Hematopoietic multipotent progenitor cell treated with erythropoietin and hydrocortisone succinate and interleukin-3 and kit ligand, for 4 days (in vitro differentiated cells): ENCODE measurements at places on chromosomes 12 and 14.

DNA sequence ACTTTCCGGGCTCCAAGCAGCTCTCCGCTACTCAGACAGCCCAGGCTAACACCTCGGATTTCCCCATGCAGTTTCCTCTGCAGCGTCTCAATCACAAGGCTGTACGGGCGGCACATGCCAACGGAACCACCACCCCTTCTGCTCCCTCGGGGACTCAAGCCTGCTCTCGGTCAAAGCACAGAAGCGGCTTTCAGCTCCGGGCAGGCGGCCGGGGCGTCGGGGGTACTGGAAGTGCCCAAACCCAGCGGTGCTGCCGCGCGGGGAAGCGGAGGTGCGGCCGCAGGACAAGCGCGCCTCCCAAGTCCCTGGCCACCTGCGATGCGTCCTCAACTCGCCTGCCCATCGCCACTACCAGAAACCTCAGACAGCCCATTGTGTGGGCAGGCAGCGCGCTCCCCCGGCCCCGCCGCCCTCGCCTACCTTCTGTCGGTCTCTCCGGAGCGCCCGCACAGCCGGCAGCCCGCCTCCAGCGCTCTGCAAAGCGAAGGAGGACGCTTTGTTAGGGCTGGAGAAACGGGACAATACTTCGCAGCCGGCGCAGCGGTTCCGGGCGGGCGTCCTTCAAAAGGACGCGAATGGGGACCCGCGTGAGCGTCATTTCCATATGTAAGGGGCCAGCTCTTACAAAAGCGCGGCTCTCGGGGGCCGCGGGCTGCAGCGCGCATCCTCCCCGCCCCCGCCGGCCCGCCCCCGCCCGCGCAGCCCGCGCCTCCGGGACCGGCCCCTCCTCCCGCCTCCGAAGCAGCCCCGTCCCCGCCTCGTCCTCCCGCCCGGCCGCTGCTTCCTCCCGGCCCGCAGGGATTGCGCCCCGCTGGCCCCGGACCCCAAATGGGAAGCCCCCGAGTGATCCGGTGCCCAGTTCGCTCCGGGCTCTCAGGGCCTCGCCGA, 674 bp downstream of the NIN start:
- DNase-seq = peak; percentile 80

- peak; percentile 75 for DNase-seq
Measured at GRCh38 chr14:105069871-105070759, 4.9 kb upstream of the GPR132 start.

GRCh38 chr12:112909693-112910092, 2.9 kb downstream of the OAS1 start:
- DNase-seq = no peak

DNA sequence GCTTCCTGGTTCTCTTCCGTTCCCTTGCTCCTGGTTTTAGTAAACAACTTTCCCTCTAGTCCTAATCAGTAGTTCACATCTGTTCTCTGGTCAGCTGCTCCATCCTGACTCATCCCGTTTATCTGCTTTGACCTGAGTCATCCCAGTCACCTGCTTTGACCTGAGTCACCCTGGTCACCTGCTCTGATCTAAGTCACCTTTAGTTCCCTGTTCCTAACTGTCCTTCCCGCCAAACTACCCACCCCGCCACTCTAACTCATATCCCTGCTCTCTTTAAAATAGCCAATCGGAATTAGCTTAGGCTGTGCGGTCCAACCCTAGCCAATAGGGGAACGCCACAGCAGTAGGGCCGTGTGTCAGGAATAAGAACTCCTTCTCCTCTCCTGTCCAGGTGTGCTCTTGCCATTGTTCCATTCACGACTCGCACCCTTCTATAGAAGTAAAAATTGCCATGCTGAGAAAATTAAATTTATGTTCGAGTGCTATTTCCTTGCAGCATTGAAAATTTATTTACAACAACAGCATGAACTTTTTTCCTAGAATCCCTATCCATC, 3.1 kb upstream of the ANKRD33 start:
- DNase-seq = no peak

DNA sequence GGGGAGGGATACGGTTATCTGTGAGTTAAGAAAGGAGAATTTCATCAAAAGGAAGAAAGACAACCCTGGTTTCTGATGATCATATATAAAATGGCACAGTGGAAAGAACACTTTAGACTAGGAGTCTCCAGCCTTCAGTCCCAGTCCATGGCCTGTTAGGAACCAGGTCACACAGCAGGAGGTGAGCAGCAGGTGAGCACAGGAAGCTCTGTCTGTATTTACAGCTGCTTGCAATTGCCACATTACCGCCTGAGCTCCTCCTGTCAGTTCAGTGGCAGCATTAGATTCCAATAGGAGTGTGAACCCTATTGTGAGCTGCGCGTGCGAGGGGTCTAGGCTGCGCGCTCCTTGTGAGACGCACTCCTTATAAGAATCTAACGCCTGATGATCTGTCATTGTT, 137.9 kb downstream of the BTG1 start:
- DNase-seq = no peak

DNA sequence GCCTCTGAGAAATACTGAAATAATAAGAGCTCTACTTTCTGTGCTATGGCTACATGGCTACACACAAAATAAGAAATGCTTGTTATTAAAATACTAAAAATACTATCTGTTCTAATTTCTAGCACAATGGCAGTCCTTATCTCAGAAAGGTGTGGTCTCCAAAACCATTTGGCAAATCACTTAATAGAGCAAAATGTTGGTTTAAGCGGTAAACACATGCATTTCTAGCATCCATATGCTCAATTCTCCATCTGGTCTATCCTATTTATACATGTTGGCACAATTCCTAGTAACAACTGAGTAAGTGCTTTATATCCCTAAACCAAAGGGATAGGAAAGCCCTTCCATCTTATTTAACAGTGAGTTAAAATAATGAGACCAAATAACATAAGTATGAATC, 107.0 kb downstream of the PAPLN start:
- no peak for DNase-seq

DNA sequence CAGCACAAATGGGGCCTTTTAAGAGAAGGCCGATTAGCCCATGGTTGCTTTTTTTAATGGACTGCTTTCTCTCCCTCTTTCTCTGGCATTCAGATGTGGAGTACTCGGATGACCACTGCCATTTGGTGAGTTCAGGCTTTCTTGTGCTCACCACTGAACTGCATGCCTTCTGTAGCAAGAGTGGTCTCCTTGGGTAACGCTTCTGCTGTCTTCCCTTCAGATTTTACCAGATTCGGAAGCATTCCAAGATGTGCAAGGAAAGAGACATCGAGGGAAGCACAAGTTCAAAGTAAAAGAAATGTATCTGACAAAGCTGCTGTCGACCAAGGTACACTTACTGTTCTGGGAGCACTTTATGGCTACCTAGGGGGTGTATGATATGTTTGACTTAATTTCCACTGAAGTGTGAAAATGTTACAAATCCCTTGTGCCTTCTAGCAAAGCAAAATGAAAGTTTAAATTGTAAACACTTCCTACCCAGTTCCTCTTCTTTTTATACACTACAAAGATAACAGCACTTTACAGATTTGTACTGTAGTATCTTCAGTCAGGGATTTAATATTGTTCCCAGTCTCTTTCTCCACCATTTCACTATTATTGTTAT, 148.8 kb downstream of the PLXNC1 start:
- no peak for DNase-seq

- no peak for DNase-seq
Measured at GRCh38 chr12:55723516-55724225, 3.5 kb downstream of the RDH5 start.

- peak; percentile 68 for DNase-seq
Measured at GRCh38 chr12:10363914-10364814, 25.7 kb downstream of the KLRK1 start.

- no peak for DNase-seq
Measured at GRCh38 chr12:3216726-3217682, 139.8 kb downstream of the TSPAN9 start.

GRCh38 chr12:43501703-43502102, 50.3 kb downstream of the ADAMTS20 start:
- peak; percentile 50 for DNase-seq

- DNase-seq = no peak
Measured at GRCh38 chr12:109394891-109395290, 47.2 kb downstream of the MYO1H start.

- DNase-seq = no peak
Measured at GRCh38 chr12:98885778-98886177, 240.7 kb downstream of the APAF1 start.

DNA sequence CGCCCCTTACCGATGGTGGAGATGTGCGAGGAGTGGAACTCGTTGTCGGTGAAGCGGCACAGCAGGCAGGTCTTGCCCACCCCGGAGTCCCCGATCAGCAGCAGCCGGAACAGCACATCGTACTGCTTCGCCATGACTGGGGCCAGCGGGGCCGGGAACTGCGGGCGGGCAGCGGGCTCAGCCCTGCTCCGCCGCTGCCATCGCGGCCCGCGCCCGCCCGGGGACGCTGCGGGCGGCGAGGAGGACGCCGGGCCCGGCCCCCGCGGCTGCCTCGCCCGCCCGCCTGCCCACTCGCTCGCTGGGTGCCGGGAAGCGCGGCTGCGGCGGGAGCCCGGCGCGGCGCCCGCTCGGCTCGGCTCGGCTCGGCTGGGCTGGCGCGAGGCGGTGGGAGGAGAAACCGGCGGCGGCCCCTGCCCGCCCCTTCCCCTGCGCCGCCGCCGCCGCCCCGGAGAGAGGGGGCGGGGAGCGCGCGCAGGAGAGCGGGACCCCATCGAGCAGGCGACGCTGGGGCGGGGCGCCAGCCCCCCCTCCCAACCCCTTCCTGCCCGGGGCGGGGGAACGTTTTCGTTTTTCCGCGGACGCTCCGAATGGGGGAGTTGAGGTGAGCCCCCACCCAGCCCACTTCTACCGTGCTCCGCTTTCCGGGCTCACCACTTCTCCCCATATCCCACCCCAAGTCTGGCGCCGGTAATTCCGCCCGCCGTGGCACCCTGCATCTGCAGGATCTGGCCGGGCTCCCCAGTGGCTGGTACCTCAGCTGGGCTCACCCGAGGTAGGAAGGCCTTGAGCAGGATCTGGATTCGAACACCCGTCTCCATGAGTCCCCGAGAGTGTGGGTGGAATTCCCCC, at the start of gene RAB15:
Gene RAB15 (minus strand): TSS at position 394 of the 849 bp plus-strand sequence. CDS start 260 bp downstream, at position 134.
- DNase-seq = peak; percentile 54

DNA sequence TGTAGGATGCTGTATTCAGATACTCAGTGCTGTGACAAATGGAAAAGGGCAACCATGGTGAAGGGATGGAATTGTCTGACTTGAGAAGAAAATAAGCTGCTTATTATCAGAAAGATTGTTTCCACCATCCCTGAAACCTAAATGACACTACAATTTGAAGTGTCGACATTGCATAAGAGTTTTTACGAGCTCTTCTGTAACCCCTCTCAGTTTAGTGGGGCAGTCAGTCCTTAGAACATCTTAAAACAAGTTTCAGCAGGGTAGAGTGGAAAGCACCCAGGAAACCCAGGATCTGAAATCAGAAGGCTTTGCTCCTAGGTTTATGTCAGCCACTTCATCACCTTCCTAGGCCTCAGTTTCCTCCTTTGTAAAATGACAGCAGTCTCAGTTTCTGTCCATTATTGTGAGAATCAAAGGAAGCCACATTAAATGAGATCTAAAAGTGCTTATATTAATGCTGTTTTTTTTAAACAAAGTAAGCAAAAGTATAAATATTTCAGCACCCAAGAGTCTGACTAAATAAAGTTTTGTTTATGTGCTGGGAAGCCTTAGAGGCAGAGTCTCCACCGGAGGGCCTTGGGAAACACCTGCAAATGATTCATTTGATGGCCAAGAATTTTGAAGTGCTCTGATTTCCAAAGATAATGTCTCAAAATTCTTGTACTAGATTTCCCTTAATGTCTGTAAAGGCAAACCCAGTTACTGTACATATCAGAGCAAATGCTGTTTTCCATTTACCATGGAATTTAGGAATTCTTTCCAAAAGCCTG, 1.8 kb downstream of the IFT43 start:
- DNase-seq = no peak

DNA sequence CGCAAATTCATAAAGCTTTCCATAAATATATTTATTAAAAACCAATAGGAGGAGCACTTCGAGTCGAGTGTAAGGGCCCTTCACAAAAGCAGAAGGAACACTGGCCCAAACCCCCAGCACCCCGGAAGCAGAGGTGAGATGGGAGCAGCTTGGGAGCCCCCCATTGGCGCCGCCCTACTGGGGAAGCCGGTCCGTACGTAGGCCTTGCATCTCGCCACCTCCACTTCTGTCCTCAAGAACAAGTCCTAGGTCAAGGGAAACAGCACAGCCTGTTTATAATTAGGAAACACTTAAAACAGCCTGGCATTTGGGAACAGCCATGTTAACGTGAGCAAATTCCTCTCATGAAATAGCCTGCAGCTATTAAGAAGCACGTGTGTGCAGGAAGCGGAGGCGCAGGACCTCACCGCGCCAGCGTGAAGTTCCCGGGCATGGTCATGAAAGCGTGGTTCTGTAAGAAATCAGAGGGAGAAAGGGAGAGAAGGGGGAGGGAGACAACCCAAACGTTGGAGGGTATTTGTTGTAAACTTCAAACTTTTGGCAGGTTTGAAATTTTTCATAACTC, 7.7 kb downstream of the ANKRD9 start:
- no peak for DNase-seq

DNA sequence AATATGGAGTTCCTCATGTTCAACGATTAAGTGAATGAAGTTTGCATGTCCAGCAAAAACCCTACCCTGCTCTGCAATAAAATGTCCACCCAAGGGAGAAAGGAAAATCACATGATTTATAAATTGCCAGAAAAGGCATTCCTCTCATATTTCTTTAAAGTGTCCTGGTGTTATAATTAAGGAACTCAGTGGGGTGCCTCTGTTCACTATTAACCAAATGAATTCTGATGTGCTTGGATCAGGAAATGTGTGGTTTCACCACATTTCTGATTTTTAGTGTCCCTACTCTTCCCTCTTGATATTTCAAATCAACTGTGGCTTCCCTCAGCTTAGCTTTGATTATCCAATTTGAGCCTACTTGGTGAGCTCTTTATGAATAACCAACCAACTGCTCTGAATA, 208.1 kb downstream of the PHLDA1 start:
- DNase-seq = no peak

DNA sequence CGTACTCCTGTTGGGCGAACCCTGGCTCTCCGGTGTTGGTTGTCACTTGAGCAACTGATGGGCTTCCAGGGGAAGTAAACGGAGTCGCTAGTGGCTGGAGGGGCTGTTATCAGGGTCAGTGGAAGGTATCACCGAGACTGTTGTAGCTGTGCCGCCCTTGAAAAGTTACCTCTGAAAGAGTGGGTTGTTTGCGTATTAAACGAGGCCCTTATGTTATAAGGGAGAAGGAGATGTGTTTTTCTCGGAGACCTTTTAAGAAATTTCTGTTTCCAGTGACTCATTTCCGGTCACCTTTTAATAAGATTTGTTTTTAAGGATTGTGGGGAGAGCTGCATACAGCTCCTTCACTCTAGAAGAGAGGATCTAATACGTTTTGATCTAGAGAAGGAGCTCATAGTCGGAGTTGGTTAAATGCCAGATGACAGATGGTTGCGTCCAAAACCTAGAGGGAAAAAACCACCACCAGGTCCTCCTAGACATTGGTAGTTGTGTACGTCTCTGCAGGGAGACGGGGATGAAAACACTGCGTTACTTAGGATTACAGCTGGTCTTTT, 750 bp upstream of the DBX2 start:
- no peak for DNase-seq
